Small intestine (tissue), 16 donors: ENCODE measurements at places on chromosomes 11 and 22.
A peak's percentile ranks its signal among the peaks of the same experiment; 100 is the strongest.

- DNase-seq: no peak
These were observed 217.7 kb downstream of the LUZP2 start for GRCh38 chr11:24714601-24715000.

- no peak for DNase-seq
These were observed 723 bp downstream of the FOXRED2 start for GRCh38 chr22:36505998-36506635.

DNA sequence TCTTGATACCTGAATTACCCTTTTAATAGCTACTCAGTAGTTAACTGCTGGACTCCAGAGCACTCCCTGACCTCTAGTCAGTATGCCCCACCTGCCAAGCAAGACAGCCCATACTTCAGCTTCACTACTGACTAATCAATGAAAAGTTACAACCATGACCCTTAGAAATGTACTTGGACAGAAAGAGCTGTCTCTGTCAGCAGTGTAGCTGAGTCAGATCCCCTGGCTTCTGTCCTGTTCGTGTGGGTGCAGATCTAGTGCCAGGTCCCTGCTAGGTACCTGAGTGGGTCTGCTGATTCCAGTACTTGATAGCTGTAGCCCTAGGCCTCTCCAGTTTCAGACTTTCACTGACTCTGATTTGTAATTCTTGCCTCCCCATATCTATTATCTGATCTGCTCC lies 265.8 kb upstream of the POU2AF2 start:
- DNase-seq: no peak

- no peak for DNase-seq
These were observed 158.9 kb upstream of the MTNR1B start for GRCh38 chr11:92810423-92811064.

GRCh38 chr11:44928144-44928543 lies 22.5 kb downstream of the TP53I11 start:
- no peak for DNase-seq

GRCh38 chr22:21719024-21719423 lies 16.6 kb downstream of the YPEL1 start:
- no peak for DNase-seq

DNA sequence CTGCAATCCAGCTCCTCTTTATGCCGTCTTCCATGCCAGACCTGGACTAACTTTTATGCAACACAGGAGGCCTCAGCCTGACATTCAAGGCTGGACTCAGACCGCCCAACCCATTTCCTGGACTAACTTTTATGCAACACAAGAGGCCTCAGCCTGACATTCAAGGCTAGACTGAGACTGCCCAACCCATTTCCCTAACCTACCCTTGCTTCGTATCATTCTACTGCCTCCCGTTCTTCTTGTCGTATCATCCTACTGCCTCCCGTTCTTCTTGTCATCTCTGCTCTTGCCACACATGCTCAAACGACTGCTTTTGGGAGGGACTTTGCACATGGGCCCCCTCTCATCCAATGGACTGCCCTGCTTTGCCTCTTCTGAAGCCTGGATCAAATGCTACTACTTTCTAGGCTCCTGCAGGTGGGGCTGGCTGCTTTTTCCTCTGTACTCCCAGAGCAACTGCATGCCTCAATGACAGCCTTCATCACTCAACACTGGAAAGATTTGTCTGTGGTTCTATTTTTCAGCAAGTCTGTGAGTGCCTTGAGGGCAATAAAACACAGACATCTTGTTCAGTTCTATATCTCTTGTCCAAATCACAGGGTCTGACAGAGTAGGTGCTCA lies 7.8 kb downstream of the TBC1D10A start:
- no peak for DNase-seq

GRCh38 chr11:10579700-10580099 lies 11.2 kb upstream of the LYVE1 start:
- no peak for DNase-seq

GRCh38 chr11:16604794-16605388 lies 133.6 kb upstream of the C11orf58 start:
- DNase-seq: peak; percentile 74

DNA sequence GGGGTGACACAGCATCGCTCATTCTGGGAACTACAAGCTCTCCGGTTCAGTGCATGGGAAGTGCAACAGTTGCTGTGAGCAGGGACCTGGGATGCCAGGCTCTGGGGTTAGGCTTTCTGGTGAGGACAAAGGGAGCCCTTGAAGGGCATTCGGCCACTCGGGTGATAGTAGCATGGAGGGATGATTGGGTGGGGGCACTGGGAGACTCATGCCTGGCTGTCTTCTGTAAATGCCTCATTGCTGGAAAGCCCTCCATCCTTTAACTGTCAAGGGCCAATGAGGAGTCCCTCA lies 9.9 kb downstream of the OAF start:
- no peak for DNase-seq

- no peak for DNase-seq
These were observed 186.1 kb downstream of the DSCAML1 start for GRCh38 chr11:117610901-117611300.

DNA sequence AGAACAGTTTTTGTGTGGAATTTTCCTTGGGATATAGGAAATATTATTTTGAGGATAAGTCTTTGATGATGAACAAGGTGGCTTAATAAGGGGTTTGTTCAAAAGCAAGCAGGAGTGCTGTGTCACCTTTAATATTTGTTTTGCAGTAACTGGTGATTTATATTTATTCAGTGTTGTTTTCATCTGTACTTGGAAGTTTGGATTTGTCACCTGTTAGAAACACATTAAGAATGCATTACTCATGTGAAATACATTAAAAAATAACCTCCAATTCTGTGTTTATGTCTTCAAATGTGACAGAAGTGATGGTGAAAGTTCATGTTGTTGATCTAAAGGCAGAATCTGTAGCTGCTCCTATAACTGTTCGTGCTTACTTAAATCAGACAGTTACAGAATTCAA lies 70.5 kb downstream of the DKK3 start:
- no peak for DNase-seq

- no peak for DNase-seq
These were observed 148.9 kb upstream of the CADM1 start for GRCh38 chr11:115653076-115653475.

DNA sequence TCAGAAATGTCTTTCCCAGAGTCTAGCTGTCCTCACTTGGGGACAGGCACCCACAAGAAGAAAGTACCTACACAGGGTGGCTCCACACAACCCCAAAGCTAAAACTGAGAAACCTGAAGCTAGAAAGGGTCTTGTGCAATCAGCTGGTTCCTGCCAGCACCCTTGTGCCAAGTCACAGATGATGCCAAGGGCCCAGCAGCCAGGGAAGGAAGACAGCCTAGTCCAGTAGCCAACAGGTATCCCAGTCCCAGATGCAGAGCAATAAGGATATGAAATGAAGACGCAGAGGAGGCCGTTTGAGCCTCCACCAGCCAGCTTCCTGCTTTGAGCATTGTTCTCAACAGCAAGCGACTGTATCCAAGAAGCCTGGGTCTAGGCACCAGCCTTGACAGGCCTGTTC lies 6.1 kb downstream of the PLEKHA7 start:
- DNase-seq: no peak

DNA sequence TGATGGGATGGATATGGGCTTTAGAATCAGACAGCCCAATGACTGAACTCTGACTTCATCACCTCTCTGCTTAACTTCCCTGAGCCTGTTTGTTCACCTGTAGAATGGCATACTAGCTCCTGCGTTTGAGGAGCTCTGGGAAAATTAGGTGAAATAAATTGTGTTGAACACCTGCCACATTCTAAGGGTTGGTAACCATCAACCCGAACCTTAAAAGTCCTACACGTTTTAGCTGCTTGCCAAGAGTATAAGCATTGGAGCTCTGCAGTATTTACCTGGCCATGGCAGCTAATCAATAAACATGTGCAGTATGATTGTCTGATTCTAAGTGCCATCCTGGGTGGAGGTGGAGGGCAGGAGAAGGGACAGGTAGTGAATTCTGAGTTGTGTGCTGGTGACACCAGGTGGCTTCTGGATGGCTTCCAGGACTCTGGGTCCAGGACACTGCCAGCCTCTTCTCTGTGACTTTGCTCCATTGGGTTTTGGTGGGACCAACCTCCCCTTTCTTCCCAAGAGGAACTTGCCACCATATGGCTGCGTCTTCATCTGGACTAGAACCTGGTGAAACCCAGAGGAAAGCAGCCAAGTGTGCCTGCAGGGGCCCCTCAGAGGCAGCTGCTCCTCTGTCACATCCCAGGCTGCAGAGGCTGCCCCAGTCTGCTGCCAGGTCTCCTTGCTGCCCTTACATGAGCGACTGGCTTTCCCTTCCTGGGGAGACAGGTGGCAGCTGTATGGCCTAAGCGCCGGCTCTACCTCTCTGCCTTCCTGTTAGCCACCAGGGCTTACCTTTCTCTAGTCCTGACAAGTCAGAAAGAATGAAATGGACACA lies 85.6 kb downstream of the CACNG2 start:
- DNase-seq: no peak

- DNase-seq: no peak
These were observed 3.6 kb upstream of the ROBO3 start for GRCh38 chr11:124861670-124862069.

GRCh38 chr22:20440637-20441591 lies 3.3 kb upstream of the SCARF2 start:
- no peak for DNase-seq

DNA sequence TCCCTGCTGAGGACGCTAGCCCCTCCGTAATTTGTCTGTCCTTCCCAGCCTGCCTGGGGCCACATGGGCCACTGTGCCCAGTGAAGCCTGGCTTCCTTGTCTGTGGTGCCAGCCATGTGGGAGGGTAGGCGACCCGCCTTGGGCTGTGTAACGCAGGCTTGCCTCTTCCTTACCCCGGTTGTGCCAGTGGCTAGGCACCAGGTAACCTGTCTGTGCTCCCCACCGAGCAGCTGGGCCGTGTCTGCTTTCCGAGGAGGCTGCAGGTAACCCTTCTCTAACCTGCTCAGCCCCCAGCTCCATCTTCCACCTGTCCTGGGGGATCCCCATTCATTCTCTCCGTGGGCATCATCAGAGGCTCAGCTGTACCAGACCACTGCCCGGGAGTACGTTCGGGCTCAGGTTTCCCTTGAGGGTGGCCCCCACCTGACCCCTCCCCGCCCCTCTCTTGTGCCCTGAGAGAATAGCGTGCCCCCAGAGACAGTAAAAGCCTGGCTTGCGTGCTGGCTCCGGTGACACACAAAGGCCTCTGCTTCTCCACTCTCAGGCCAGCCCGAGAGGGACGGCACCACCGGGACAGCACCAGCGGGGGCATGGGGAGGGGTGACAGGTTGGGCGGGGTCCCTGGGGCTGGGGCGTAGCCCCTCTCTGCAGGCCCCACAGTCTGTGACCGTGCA lies 79.1 kb downstream of the CDKN1C start:
- no peak for DNase-seq

DNA sequence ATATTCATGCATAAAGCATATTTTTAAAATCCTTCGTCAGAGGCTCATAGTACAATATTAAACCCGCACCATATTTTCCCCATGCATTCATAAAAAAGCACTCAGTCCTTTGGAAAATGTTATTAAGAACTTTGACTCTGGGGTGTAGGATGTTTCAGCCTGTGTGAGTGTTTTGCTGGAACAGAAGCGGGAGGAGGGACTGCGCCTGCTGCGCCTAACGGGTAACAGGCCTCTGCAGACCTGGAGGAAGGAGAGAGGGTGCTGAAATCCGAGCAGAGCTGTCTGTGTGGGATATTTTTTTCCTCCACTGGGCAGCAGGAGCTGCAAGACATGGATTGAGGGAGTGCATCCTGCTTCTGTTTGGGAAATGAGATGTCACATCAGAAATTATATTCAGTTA lies 483.0 kb downstream of the BRD1 start:
- no peak for DNase-seq

DNA sequence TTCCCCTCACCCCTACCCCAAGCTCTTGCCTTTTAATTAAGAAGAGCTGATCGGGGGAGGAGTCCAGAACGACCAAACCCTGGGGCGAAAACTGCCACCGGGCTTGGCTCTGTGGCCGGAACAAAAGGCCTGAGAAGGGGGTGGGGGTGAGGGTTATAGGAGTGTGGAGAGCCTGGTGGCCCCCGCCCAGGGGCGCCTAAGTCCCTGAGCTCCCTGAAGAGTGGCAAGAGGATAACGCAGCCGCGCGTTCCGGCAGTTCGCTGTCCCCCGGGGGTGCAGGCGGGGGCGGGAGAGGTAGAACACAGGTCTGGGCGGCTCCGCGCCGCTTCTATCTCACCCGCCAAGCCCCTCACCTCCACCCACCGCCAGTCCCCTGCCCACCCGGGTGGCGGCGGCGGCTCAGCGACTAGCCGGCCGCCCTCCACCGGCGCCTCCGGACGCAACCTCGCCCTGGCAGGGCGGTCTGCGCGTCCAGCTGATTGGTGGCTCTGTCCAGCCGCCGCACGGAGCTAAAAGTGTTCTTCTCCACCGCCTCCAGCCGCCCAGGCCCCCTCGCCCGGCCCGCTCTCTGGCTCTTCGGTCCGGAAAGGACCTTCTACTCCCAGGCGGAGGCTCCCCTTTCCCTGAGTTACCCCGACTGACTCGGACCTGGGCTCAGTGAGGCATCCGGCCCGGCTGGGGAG lies 18.7 kb upstream of the BDNF start:
- DNase-seq: no peak

DNA sequence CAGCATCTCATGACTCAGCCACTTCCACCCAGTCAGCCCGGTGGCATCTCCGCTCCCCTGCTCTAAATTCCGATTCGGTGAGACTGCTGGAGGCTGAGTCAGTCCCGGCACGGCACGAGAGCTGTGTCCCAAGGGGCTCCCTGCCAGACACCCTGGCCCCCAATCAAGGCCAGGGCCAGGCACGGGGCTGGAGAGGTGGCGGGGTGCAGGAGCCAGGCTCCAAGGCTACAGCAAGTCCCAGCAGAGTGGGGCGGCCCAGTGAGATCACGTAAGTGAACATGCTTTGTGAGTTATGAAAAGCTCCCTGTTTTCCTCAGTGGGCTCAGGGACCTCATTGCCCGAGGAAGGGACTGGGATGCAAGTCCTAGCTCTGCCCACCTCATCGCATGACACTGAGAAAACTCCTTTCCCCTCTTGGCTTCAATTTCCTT lies 3.0 kb downstream of the C11orf68 start:
- DNase-seq: no peak

DNA sequence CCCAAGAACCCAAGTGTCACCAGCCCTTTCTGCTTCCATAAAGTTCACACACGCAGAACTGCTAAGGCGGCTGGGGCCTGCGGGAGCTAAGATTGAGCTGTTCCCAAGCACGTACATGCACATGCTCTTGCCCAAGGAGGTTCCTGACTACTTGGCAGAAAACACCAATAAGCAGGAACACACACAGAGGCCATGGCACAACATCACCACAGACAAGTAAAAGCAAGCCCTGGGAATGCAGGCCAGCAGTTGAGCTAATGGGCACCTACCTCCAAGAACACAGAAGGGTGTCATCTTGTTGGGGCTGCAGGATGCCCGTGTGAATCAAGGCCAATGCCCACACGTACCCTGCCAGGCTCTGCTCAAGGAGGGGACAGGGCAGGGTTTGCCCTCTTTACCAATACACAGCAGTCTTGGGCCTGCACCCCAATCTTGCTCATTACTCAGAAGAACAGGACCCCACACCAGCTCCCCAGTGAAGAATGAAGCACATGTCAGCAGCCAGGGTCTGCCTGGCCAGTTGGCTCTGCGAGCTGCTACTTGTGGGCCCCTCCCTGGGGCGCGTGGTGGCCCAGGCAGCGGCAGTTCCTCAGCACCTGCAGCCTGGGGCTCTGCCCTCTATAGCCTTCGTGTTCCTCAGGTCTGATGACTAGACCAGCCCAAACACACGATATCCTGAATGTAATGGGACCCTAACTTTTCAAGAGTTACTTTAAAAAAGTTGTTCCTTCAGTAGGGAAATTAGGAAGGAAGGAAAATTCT lies 32.3 kb upstream of the CYP2D6 start:
- no peak for DNase-seq
